ENCODE measurements at places on chromosomes 3 and 15. TPM values are rescaled to one million over a fixed set of nuclear protein-coding genes. Genes with fewer than 3 reads are reported as not detected.
A peak's percentile ranks its signal among the peaks of the same experiment; 100 is the strongest.

The IL20RB gene
- 0.77 TPM for total RNA-seq

The LRRC15 gene
- total RNA-seq, result not detected

- no peak for DNase-seq
Measured at GRCh38 chr3:126961191-126961790, 21.6 kb upstream of the PLXNA1 start.

DNA sequence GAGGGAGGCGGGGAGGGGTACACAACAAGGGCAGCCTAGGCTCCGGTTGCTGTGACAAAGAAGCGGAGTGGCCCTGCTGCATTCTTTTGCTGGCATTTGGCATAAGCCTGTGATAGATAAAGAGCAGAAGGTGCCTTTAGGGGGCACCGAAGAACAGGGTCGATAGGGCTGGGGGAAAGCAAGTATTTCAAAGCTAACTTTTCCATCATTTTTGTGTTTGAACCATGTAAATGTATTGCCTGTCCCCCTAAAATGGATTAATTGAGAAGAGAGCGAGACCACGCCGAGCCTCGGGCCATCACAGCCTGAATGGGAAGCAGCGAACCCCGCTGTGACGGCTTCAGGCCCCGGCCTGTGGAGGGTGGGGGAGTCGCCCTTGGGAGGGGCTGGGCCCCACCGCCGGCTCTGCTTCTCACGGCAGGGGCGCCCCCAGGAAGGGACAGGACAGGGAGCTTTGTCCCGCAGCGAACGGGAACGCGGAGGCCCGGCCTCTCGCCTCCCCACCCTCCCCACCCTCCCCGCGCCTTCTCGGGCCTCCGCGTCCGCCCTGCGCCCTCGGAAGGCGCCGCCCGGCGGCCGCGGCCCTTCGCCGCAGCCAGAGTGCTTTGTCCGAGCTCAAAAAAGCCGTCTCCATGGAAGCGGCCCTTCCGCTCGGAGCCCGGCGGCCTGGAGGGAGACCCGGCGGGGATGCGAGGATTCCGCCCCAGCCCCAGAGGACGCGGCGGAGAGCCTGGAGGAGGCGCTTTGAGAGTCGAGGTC is 32.4 kb upstream of the ALDH1L1 start:
- DNase-seq, result peak; percentile 79

Data from cardiac muscle cell (in vitro differentiated cells and primary cell).